ENCODE measurements at places on chromosomes 5 and 9. TPM values are rescaled to one million over a fixed set of nuclear protein-coding genes. Genes with fewer than 3 reads are reported as not detected.

DNA sequence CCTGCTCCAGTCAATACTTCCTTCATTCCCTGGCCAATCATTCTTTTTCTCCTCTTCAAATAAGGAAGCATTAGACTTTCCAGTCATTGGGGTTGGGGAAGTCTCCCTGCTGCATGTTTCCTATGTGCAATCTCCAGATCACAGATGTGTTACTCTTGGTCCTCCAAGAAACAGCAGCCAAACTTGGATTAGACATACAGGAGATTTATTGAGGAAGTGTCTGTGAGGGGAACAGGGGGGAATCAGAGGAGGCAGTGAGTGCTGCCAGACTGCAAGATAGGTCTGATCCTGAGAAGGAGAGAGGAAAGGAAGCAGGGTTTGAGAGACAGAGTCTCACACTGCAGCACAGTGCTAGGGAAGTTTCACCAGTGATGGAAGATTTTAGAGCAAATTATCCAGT is 40.6 kb upstream of the SLIT3 start:
- no peak for DNase-seq
- no peak overlapping the region for H3K4me3 ChIP-seq
- no peaks in the 10 kb centered on the region for H3K27me3 ChIP-seq
- no peaks in the 10 kb centered on the region for H3K36me3 ChIP-seq
- H3K4me1 ChIP-seq, result peaks cover 13% of the 10 kb centered on the region

DNA sequence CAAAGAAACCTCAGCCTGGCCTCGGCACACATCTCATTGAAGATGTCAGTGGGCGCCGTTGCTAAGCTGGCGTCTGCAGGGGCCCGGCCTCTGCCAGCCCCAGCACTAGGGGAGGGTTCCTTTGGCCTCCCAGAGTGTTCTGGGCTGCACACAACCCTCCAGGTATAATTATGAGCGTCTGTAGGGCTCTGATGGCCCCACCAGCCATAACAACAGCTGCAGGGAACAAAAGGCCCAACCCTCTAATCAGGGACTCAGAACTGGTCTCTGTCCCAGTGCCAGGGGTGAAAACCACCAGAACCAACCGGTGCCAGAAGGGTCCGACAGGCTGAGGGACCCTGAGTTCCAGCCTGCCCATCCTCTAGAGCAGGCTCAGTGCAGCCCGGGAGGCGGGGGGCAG is 39.5 kb upstream of the SLC12A7 start:
- no peaks in the 10 kb centered on the region for H3K36me3 ChIP-seq
- H3K4me3 ChIP-seq, result no peak overlapping the region
- no peaks in the 10 kb centered on the region for H3K4me1 ChIP-seq
- DNase-seq, result no peak
- no peak overlapping the region for H3K27ac ChIP-seq

DNA sequence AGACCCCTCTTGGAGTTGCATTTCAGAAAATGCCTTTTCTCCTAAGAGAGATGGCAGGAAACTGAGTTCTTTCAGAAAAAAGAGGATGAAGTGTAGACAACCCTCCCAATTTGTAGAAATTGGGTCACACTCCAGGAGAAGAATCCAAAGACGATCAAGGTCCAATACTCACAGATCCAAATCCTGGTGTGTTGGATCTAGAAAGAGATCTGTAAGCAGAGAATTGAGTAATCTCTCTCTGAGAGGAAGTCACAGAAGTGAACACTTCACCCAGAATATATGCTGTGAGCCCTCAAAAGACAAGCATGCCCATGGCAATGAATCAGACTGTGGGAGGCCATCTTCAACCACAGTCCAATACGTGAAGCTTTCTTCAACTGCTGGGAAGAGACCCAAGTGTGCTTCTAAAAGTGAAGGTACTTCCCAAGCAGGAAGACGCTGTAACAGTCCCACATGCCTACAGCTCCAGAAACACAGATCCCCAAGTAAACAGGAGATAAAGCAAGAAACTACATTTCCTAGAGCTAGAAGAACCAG is 182.7 kb downstream of the SMC2 start:
- H3K4me3 ChIP-seq, result no peak overlapping the region
- no peaks in the 10 kb centered on the region for H3K27me3 ChIP-seq
- no peak overlapping the region for H3K27ac ChIP-seq

- no peak overlapping the region for H3K4me3 ChIP-seq
- no peak for DNase-seq
- no peaks in the 10 kb centered on the region for H3K27me3 ChIP-seq
- H3K36me3 ChIP-seq, result no peaks in the 10 kb centered on the region
- no peak overlapping the region for H3K27ac ChIP-seq
- no peaks in the 10 kb centered on the region for H3K4me1 ChIP-seq
Measured at GRCh38 chr9:134942011-134942787, 24.5 kb upstream of the FCN1 start.

DNA sequence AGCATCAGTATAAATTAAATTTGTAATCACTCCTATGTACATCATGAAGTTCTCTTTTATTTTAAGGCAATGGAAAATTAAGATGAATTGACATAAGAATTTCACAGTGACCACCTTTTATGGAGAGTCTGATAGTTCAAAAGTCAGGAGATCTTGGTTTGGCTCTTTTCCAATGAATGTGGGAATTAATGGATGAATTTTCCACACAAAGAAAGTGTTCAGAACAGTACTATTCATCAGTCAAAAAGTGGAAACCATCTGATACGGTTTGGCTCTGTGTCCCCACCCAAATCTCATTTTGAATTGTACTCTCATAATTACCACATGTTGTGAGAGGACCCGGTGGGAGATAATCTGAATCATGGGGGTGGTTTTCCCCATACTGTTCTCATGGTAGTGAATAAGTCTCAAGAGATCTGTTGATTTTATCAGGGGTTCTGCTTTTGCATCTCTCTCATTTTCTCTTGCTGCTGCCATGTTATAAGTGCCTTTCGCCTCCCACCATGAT is 24.5 kb downstream of the CCDC125 start:
- peaks cover 14% of the 10 kb centered on the region for H3K36me3 ChIP-seq
- no peak for DNase-seq
- no peak overlapping the region for H3K27ac ChIP-seq
- no peak overlapping the region for H3K4me3 ChIP-seq
- no peaks in the 10 kb centered on the region for H3K27me3 ChIP-seq

DNA sequence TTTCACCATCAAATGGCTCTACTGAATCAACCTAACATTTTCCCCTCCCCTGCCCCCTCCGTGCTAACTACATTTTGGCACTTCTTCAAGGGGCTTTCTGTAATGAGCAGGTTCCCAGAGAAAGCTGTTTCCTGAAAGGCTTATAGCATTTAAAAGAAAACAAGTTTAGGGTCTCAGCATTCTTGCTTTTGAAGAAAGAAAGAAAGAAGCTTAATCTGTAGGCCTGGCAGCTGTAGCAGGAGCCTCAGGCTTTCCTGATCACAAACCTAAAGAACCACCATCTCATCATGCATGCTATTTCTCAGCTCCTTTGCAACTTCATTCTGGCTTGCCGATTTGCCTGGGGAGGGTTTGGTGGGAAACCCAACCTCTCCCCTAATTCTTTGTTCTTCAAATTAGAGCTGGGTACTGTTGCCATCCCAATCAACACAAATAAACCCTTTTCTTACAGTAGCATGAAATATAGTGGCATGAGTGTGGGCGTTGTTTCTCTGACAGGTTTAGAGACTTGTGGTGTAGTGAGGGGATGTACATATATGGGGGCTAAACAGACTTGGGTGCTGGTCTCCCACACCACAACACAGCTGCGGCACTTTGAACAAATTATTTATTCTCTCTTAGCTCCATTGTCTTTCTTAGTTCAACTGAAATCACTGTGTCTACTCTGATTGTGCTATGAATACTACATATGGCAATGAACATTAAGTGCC is 160.5 kb upstream of the TNC start:
- DNase-seq, result no peak
- H3K27me3 ChIP-seq, result no peaks in the 10 kb centered on the region
- H3K27ac ChIP-seq, result no peak overlapping the region
- H3K4me1 ChIP-seq, result no peaks in the 10 kb centered on the region
- no peaks in the 10 kb centered on the region for H3K36me3 ChIP-seq

- H3K4me3 ChIP-seq, result no peak overlapping the region
- H3K36me3 ChIP-seq, result no peaks in the 10 kb centered on the region
- H3K27me3 ChIP-seq, result no peaks in the 10 kb centered on the region
- DNase-seq, result no peak
Measured at GRCh38 chr5:146646441-146646840, 130.5 kb upstream of the GPR151 start.

GRCh38 chr5:151721812-151722391 is 35.2 kb upstream of the SPARC start:
- H3K27me3 ChIP-seq, result no peaks in the 10 kb centered on the region
- H3K4me3 ChIP-seq, result no peak overlapping the region
- DNase-seq, result no peak
- H3K4me1 ChIP-seq, result no peaks in the 10 kb centered on the region

GRCh38 chr5:52825826-52826225 is 38.1 kb downstream of the ITGA1 start:
- no peak for DNase-seq
- H3K36me3 ChIP-seq, result no peaks in the 10 kb centered on the region
- peaks cover 13% of the 10 kb centered on the region for H3K4me1 ChIP-seq
- no peak overlapping the region for H3K27ac ChIP-seq

- H3K27ac ChIP-seq, result no peak overlapping the region
- no peaks in the 10 kb centered on the region for H3K27me3 ChIP-seq
- no peak for DNase-seq
- no peak overlapping the region for H3K4me3 ChIP-seq
- H3K4me1 ChIP-seq, result no peaks in the 10 kb centered on the region
Measured at GRCh38 chr9:94182532-94182931, 76.6 kb upstream of the ZNF169 start.

DNA sequence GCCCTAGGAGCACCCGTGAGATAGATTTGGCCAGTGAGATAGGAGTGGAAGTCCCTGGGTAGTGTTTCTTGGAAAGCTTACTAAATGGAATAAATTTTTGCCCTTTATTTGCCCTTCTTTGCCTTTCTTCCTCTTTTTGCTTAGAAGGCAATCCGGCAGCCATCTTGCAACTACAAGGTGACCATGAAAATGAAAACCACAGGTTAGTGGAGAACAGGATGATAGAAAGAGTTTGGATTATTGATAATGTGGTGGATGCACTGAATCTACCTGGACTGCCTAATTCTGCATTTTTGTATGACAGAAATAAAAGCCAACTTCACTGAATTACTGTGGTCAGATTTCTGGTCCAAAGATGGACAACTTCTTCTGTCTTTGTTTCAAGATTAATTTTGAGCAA is 33.2 kb downstream of the TARS1 start:
- H3K27ac ChIP-seq, result no peak overlapping the region
- no peak for DNase-seq
- H3K27me3 ChIP-seq, result no peaks in the 10 kb centered on the region
- peaks cover 41% of the 10 kb centered on the region for H3K36me3 ChIP-seq

GRCh38 chr5:176550275-176550831 is 1.2 kb downstream of the CDHR2 start:
- no peak for DNase-seq
- no peak overlapping the region for H3K4me3 ChIP-seq
- no peaks in the 10 kb centered on the region for H3K27me3 ChIP-seq
- H3K36me3 ChIP-seq, result no peaks in the 10 kb centered on the region

GRCh38 chr9:18824095-18824666 is 208.8 kb downstream of the SAXO1 start:
- H3K27me3 ChIP-seq, result no peaks in the 10 kb centered on the region
- no peaks in the 10 kb centered on the region for H3K36me3 ChIP-seq
- DNase-seq, result no peak
- no peaks in the 10 kb centered on the region for H3K4me1 ChIP-seq
- no peak overlapping the region for H3K27ac ChIP-seq

DNA sequence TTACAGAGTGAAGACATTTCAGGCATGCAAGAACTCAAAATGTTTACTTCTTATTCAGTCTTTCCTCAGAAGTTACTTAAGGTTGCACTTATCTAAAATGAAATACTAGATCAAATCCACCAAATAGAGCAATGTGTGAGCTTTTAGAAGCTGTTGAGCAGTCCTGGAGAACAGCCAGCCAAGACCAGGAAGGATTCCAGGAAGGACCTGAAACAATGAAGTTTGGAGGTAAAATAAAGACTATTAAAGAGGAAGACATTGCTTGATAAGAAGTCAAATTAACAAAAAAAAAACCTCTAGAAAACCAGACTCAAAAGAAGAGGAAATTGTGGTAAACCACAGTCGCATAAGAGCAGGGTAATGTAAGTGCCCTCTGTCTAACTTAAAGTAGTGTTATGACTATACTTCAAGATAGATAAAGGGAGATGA is 156.2 kb upstream of the S1PR3 start:
- no peaks in the 10 kb centered on the region for H3K27me3 ChIP-seq
- no peaks in the 10 kb centered on the region for H3K4me1 ChIP-seq
- H3K27ac ChIP-seq, result no peak overlapping the region
- H3K36me3 ChIP-seq, result no peaks in the 10 kb centered on the region
- no peak for DNase-seq

GRCh38 chr5:111934511-111934910 is 177.5 kb upstream of the NREP start:
- H3K4me1 ChIP-seq, result peaks cover 12% of the 10 kb centered on the region
- DNase-seq, result no peak
- H3K27me3 ChIP-seq, result no peaks in the 10 kb centered on the region
- H3K27ac ChIP-seq, result no peak overlapping the region
- no peaks in the 10 kb centered on the region for H3K36me3 ChIP-seq

Gene JADE2
- total RNA-seq, result 37.5 TPM

Gene CCDC192
- total RNA-seq, result not detected

Gene PPP1R26
- 18.7 TPM for total RNA-seq

Gene CDH9
- not detected for total RNA-seq

Gene DBN1
- 47.2 TPM for total RNA-seq

Gene WDR70
- total RNA-seq, result 12.2 TPM
